NCI-H774 (cell line): ENCODE measurements at places on chromosomes 2 and 18.
A peak's percentile ranks its signal among the peaks of the same experiment; 100 is the strongest.

GRCh38 chr2:108287169-108287568 lies 1.5 kb upstream of the SULT1C2 start:
- DNase-seq, result no peak

DNA sequence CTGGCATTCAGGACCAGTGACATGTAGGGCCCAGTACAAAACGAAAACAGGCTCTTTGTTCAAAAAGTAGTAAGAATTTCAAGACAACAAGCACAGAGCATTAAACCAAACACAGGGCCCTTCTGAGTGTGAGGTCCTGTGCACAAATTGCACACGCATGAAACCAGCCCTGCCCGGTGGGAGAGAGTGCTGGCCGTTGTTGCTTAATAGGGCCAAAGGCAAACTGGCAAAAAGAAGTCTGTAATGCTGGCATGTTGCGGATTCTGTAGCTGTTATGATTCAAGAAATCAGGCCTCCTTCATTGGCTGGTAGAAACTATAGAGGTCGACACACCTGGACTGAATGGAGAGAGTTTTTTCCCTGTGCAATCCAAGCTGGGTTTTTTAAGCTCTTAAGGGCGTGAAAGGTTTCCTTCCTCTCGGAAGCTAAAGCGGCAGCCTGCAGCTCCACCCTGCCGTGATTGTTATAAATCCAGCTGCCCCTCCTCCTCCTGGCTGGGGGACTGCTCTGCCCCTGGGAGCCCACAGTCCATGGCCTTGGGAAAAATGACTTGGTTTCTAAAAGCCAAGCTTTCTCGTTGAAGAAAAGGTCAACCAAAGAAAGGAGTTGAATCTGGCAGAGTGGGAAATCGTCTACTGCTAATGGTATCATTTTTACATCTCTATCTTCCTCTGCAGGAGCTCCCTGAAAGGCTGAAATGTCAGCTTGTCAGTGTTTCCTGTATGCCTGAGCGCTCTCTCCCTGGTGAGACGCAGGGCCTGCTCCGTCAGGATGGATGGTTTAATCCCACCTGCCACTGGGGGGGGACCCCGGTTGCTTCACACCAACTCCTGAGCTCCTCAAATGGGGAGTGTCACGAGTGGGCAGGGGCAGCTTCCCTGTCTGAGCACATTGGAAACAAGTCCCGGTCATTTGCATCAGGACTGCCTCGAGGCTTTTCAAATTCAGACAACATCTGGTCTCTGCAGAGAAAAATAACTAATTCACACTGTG lies 143.6 kb downstream of the ALPK2 start:
- DNase-seq, result no peak

DNA sequence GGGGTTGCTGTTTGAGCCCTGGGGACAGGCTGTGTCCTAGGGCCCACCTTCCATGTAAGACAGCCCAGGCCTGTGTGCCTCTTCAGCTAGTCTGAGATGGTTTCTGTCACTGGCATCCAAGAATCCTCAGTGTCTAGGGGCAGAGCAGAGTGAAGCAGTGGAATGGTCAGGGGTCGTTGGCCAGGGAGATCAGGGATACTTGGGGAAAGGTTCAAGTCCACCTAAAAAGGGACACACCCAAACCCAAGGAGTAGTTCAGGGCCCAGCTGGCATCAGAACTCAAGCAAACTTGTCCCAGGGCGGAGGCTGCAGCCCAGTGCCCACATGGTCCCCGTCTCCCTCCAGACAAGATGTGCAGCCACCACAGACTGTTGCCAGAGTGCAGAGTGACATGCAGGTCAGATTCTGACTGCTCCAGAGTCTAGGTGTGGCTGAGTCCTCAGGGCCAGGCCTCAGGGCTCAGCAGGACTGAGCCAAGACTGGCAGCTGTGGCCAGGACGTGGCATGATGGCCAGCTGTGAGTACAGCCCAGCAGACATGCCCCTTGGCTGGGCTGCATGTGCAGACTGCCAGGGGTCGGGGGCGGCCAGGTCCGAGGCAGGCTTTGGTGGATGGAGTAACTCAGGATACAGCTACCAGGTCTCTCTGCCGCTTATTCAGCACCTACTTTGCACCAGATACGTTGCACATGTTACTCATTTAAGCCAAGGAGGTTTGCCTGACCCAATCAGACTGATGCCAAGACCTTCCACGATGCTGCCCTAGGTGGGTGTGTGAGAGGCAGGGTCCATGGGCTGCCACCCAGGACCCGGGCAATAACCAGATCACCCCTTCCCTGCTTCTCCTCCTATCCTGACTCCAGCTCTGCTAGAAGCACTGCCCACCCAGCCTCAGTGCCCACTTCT lies 146.6 kb downstream of the SMAD7 start:
- DNase-seq, result no peak

DNA sequence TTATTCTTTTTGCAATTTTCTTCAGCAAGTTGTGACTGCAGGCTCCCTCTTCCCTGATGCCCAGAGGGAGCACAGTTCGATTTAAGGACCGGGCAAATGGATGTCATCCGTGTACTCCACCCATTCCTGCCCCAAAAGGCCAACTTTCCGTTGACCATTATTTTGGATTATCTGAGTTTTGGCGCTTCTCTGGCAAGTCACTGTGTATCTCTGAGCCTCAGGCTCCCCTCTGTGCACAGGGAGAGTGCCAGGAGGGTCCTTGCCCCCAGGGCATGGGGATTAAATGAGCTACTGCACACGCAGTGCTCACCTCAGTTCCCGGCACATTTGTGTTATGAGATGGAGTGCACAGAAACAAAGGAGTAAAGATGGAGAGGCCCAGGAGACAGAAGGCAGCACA lies 41.4 kb upstream of the HDAC4 start:
- no peak for DNase-seq

GRCh38 chr18:9726175-9726574 lies 18.1 kb downstream of the RAB31 start:
- no peak for DNase-seq

GRCh38 chr18:58336605-58337004 lies 292.3 kb downstream of the ALPK2 start:
- no peak for DNase-seq

- DNase-seq, result no peak
These were observed 418.6 kb downstream of the PIK3C3 start for GRCh38 chr18:42373584-42373983.

DNA sequence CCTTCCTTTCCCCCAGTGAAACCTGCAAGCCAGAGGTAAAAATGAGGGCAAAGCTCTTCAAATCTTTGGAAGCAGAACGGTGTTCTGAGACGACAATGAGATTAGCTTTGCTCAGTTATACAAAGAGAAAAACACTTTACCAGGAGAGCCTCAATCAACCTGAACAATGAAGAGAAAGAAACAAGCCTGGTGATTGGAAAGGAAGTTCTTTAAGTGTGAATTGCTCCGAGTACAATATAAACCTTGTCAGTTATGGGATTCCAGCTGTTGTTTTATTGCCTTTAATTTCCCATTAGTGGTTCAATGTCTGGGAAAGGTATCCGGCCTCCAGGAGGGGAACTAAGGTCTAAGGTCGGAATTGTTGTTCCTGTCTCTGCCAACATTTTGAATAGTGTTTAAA lies 901.6 kb downstream of the EPHA4 start:
- peak; percentile 53 for DNase-seq

GRCh38 chr2:30078521-30078920 lies 68.3 kb upstream of the YPEL5 start:
- DNase-seq, result no peak

DNA sequence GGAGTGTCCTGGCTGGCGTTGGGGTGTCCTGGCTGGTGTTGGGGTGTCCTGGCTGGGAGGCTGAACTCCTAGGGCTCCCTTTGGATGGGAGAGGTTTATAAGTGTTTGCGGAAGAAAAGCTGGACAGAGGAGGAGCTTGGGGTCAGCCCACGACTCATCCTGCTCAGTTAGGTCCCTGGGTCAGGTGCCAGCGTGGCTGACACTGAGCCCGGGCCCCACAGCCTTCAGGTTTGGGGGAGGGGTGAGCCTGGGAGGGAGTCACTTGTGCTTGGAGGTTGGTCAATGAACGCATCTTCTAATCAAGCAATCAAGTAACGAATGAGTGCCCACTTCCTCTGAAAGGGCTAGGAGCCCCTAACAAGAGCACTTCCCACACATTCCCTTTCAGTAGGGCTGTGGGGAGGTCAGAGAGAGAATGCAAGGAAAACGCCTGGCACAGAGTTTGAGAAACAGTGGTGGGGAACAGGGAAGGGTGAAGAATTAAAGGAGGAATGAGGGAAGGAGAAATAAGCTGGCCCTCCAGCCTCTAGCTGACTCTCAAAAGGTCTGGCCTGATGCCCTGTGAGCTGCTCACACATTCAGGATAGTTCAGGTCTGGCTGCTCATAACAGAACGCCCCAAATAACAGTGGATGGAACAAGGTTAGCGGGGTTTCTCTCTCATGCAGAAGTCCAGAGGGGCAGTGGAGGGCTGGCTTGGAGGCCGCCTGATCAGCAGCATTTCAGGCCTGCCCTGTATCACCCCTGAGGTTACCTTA lies 670 bp downstream of the KCNIP3 start:
- no peak for DNase-seq

GRCh38 chr2:230877116-230877758 lies 12.5 kb downstream of the ITM2C start:
- DNase-seq, result no peak
